Right renal pelvis (tissue), 4 donors: ENCODE measurements at places on chromosomes 1 and 21. TPM values are rescaled to one million over a fixed set of nuclear protein-coding genes. Genes with fewer than 3 reads are reported as not detected.

TDRD5 gene
- polyA plus RNA-seq, result 3.0 TPM

ADGRL4 gene
- 19.0 TPM for polyA plus RNA-seq

CFHR3 gene
- 0.61 TPM for polyA plus RNA-seq

RNU1-2 gene
- not detected for polyA plus RNA-seq

OR10Z1 gene
- 0.04 TPM for polyA plus RNA-seq

ELOA gene
- 35.1 TPM for polyA plus RNA-seq

LAMTOR2 gene
- 53.4 TPM for polyA plus RNA-seq

CHIA gene
- polyA plus RNA-seq, result not detected

KCNE2 gene
- polyA plus RNA-seq, result 0.93 TPM

MCOLN3 gene
- polyA plus RNA-seq, result 5.7 TPM

C1orf87 gene
- polyA plus RNA-seq, result 0.63 TPM

DNA sequence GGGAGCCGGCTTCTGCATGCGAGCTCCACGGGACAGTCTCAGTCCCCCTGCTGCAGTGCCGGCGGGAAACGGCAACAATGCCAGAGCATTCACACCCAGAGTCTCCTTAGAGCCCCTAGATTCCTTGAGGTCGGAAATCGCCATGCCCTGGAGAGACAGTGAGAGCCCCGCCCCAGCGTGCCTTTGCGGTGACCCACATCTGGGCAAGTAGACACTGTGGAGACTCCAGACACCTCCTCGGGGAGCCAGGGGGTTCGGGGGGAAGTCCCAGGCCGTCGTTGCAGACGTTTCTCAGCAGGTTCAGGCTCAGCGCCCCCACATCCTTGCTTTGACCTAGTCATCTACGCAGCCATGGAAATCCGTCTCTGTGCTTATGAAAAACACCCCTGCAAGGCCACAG, 81.3 kb upstream of the ARHGEF16 start:
- no peak for DNase-seq

DNA sequence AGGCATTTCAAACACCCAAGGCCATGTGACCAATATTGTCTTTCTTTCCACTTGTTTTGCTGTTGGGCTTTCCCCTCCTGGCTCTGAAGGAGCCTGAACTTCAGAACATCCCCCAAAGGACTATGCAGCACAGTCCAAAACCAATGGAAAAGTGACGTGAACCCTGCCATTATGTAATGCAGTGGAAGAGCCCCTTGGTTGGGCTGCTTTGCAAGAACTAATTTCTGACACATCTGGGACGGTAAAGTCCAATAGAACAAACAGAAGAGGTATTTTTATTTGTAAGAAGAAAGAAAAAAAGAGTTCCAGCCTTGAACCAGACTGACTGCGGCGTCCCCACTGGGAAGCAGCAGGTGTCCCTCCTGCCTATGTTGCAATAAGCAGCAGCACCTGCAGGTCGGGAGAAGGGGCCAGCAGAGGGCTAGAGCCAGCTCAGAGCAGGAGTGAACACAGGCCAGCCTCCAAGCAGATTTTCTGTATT, 116.7 kb downstream of the CDC7 start:
- DNase-seq, result no peak

DNA sequence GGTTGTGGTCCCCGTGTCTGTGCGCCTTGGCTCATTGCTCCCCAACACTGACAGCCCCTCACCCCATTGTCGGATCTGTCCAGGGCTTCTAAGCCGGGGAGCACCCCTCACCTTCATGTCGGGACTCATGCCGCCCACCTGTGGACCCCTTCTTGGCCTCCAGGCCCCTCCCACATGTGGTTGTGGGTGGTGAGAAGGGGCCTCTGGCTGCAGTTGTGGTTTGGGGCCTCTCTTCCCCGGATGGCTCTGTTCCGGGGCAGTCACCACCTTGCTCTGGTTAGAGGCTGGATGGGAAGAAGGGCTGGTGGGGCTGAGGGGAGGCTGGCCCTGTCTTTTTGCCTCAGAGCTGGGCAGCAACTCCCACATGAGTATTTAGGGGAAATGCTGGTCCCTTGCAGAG, 158.6 kb upstream of the C1orf174 start:
- no peak for DNase-seq

- DNase-seq, result no peak
Measured at GRCh38 chr1:244047621-244048255, 3.3 kb upstream of the ZBTB18 start.

GRCh38 chr21:45598109-45598508, 45.4 kb upstream of the PCBP3 start:
- DNase-seq, result no peak

- DNase-seq, result no peak
Measured at GRCh38 chr1:87715052-87715451, 386.4 kb downstream of the LMO4 start.

- DNase-seq, result no peak
Measured at GRCh38 chr21:33948096-33948950, 32.7 kb upstream of the ATP5PO start.

DNA sequence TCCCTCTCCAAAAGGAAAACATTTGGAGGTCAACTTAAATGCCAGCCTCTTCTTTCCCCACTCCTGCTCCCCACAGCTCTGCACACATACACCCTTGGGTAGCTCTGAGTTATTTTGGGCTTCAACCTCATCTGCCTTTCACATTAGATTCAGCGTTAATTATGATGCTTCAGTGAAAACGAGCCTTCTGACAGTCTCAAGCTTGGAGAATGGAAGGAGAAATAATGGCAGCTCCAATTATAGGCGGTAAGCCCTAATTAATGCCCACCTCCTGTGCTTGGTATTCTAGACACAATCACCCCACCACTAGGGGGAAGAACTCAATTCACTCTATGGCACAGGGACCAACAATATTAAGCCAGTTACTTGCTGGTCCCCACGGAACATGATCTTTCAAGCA, 397.9 kb downstream of the BRINP2 start:
- DNase-seq, result no peak

DNA sequence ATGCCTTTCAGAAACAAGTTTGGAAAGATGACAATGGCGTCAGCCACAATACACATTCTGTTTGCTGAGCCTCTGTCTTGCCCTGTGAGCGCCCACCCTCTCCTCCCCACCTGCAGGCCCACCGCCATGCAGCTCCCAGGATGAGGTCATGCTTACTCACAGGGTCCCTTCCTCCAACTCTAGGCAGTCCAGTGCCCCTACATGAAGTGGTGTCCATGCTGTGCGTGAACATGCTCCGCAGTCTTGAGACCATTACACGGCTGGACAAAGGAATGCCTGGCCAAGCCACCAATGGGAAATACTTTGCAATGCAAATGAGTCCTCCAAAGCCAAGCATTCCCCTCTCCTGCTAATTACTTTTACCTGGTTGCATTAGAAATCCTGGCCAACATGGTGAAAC, 92.2 kb downstream of the CD58 start:
- no peak for DNase-seq

GRCh38 chr1:100832694-100833428, 61.8 kb downstream of the EXTL2 start:
- DNase-seq, result no peak

DNA sequence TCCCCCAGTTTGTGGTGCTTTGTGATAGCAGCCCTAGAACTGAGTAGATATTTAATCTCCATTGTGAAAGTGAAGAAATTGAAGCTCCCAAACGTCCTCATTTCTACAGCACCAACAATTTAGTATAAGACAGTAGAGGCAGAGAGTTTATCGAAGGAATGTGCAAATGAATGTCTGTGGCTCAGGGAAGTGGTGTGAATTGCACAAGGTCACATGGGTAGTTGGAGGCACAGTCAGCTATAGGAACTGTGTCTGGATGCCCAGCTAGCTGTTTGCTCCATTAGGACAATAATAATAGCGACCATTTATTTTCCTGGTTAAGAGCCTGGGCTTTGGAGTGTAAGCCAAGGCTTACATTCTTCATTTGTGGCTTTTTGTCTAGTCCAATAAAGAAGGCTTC, 144.4 kb upstream of the USP24 start:
- no peak for DNase-seq

GRCh38 chr1:203408486-203409481, 57.9 kb upstream of the FMOD start:
- DNase-seq, result no peak

- DNase-seq, result no peak
Measured at GRCh38 chr21:42317341-42317741, 2.1 kb upstream of the TFF3 start.

DNA sequence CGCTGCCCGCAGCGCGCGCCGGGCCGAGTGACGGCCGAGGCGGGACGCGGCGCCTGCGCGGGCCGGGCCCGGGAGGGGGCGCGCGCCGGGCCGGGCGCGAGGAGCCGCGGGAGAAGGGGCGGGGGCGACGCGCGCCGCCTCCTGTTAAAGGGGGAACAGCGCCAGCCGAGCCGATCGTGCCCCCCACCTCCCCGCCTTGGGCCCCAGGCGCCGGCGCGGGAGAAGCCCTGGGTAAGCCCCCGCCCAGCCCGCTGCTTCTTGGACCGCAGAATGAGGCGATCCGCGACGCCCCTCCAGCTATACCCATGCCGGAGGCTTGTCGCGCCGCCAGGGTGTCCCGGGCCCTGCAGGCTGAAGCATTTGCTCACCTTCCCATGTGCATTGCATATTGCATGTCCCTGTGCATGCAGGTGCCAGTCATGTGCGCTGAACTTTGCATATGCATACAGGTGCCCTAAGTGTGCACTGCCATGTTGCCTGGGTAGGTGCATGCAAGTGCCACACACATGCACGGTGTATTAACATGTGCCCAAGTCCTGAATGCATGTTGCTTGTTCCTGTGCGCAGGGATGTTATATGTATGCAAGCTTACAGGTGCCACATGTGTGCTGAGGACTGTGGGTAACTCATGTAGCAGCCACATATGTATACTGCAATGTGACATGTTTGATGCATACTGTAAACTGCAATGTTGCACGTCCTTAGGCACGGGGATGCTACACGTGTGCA, at the start of gene ADGRB2:
Gene ADGRB2, minus strand, starts transcription at position 29 of the 729 bp plus-strand sequence. CDS start 7,119 bp downstream, outside the sequence.
- no peak for DNase-seq

DNA sequence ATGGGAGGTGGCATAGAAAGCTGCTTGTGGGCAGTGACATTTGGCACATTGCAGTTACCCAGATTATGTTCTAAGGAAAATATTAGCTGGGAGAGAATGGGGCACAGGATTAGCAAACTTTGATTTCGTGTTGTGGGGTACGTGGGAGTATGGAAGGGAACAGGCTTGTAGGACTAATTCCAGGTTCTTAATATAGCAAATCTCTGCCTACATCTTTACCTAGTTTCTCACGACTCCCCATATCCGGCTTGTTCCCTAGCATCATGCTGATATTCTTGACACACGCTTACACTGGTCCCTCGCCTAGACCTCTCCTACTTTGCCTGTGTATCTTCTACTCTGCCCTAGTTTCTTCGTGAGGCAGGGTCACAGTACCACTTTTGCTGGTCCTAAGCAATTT, 293.9 kb upstream of the PLXNA2 start:
- no peak for DNase-seq

DNA sequence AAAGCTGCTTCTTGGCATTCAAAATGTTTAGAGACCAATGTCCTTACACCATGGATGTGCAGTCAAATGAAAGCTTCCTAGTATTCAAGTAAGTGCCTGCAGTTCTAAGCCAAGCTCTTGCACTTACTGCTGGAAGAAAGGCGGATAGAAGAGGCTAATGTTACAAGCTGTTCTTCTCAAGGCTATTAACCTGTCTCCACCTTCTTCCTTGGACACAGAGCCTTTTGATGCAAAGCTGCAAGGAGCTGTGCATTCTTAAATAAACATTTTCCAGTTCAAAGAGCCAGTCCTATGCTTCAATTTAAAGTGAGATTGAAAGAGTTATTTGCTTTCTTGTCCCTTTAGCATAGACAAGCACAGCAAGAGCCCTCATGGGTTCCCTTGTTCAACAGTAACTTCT, 167.9 kb upstream of the RUNX1 start:
- DNase-seq, result no peak

- no peak for DNase-seq
Measured at GRCh38 chr1:71414179-71414578, 333.3 kb upstream of the ZRANB2 start.

DNA sequence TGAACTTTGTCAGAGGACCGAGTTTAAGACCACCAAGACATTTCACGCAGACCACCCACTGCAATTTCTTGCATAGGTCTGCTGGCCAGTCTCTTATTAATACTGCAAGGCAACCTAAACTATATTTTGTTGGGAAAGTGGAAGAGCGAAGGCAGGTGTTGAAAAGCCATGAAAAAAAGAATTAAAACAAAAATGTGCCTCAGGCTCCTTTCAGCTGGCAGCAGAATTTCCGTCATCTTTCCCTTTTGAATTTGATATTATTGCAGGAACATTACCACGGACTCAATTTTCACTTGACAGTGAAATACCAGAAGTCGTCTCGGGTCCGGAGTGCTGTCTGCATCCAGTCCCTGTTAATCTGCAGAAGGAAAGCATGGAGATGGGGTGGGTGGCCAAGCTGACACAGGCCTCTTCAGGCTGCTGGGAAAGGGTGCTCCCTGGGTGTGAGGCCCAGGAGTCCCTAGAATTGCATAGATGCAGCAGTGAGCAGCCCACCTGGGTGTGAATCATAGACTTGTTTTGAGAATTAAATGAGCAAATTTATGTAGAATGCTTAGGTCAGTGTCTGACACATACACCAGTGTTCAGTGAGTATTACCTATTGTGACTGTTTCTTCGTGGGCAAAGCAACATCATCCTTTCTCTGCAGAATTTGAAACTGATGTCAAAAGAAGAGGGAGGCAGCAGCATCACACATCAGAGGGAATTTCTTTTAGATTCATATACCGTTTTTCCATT, 150.7 kb downstream of the PBX1 start:
- no peak for DNase-seq

DNA sequence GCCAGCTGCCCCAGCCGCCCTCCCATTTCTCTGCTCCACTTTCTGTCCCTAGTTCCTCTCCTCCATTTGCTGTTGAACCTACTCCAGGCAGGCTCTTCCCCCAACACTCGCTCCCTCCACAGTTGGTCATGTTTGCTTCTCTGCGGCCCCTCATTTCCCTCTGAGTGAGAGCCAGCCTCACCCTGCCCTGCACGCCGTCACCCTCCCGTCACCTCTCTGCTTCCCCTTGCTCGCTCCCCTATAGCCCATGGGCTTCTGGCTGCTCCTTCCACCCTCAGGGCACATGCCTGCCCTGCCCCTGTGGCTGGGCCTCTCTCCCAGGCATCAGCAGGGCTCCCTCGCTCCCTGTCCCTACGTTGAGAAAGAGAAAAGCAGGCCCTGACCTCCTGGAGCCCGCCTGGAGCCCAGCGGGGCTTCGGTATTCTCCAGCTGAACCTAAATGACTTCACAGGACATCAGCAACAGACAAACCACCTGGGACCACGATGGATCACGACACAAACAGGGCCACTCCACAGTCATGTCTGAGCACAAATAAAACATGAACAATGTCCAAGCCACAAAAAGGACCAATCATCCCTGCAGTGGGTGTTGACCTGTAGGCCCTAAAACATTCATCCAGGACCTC, 13.3 kb upstream of the THEMIS2 start:
- no peak for DNase-seq

GRCh38 chr1:92747735-92748134, 37.2 kb downstream of the EVI5 start:
- DNase-seq, result no peak

DNA sequence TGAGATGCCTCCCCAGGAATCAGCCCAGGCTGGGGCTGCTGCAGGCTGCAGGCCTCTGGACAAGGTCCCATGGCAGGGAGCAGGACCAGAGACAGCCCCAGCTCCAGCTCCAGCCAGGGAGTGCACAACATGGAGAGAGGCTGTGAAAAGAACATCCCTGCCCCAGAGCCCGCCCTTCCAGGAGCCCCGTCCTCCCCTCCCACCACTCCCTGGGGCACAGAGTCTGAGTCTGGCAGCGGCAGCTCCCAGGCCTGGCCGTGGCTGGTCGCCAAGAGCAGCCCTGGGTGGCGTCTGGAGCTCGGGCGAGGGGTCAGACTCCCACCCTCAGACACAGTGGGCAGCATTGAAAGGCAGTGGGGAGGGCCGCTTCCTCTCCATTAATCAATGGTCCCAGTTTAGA, 37.8 kb downstream of the MEGF6 start:
- DNase-seq, result no peak
